8988T (cell line): ENCODE measurements at places on chromosomes 7 and 10.

DNA sequence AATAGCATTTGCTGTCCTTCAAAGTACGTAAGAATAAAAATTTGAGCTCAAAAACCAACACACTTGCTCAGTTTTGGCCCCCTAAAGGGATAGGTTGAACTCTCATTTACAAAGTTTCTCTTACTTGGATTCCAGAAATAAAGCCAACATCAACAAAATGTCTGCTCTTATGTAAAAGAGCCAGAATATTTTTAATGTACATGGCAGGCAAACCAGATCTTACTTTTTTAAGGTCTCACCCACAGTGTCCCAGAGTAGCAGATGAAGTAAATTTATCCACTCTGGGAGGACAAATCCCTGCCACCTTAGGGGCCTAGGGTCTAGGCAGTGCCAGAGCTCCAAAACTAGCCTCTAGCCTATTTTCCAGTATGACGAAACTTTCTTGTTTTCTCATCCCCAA, 159.6 kb downstream of the SKAP2 start:
- DNase-seq, result no peak

DNA sequence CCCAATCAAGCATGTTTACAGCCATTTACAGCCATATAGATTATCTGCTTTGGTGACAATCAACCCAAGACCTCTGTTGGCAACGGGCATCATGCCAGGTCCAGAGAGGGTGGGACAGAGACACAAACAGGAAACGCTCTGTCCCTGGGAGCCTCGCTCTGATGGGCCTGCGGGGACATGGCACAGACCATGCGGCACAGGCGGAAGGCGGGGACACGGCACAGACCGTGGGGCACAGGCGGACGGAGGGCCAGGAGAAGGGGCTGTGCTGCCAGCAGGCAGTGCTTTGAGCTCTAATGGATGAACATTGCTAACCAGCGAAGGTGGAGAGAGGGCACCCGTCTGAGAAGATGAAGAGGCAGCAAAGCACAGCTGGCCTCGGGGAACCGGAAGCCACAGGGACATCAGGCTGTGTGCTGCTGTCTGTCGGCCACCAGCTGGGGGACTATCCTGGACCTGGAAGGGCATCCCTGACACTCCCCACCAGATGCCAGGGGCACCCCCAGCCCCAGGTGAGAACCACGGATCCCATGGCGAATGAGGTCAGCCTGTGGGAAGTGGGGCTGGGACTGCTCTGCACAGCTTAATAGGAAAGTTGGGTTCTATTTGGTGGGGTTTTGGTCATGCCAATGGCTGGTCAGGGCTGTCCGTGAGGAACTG, 61.0 kb downstream of the DIP2C start:
- no peak for DNase-seq

GRCh38 chr10:92156874-92157773, 133.8 kb downstream of the CPEB3 start:
- no peak for DNase-seq

DNA sequence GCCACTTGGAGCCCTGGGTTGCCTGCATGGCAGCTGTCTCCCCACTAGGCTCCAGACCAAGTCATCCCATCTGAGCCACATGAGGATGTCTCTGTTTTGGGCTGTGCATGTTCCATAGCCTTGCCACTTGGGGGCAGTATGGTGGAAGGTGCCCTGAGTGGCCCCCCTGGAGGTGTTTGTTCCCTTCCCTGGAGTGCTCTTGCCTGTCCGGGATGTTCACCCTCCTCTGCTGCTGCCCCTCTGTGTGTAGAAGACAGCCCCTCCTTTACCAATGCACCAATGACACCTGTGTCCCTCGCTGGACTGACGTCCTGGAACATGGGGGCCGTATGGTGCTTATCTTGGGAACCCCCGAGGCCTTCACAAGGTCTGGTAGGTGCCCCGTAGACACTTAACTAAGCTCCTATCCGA, 100.2 kb downstream of the ACTR3B start:
- DNase-seq, result peak; percentile 46

DNA sequence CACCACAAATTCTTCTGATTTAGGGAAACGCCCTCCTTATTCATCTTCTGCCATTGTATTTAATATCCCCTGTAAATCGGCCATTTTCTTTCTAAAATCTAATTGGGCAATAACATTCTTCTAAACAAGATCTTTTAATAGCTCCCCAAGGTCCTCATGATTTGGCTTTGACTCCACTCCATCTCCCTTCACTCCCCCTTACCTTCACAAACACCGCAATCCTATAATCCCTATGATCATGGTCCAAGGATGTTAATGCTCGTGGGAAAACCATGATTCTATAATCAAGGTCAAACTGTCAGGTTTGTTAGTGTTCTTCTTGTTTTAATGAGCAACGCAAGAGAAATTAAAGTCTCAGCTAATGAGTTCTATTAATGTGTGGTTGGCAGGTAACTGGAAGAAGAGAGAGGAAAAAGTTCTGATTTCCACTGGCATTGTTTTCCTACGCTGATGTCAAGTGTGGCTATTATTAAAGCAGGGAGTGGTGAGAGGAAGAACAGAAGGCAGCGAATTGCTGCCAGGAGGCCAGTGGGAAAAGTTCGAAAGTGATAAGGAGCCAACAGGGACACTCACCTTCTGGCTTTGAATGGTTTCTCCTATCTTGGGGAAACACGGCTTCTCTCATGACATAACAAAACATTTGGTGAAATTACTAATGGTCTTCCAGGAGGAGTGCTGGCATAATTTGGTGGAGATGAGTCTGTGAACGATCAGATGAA, 28.1 kb downstream of the LRRC72 start:
- DNase-seq, result no peak

GRCh38 chr10:62093863-62094291, 174.8 kb downstream of the RTKN2 start:
- DNase-seq, result no peak

DNA sequence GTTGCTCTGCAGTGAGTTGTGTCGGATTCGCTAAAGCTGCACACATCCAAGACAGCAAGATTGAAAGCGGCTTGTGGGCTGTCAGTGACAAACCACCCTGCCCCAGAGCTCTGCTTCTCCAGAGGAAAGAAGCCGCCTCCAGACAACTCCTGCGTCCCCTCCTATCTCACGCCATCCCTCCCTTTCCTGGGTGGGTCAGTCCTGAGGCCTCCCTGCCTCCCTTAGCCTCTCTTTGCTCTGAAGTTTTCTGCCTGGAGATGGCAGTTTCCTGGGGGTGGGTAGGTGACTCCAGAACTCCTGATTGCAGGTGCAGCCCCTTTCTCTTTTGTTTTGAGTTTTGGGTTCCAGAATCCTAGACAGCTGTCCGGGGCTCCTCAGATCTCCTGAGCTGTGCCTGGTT, 78.7 kb downstream of the EMX2 start:
- no peak for DNase-seq

GRCh38 chr10:76185471-76186301, 754.3 kb downstream of the LRMDA start:
- DNase-seq, result no peak

GRCh38 chr7:107002529-107002998, 41.9 kb upstream of the PRKAR2B start:
- no peak for DNase-seq

DNA sequence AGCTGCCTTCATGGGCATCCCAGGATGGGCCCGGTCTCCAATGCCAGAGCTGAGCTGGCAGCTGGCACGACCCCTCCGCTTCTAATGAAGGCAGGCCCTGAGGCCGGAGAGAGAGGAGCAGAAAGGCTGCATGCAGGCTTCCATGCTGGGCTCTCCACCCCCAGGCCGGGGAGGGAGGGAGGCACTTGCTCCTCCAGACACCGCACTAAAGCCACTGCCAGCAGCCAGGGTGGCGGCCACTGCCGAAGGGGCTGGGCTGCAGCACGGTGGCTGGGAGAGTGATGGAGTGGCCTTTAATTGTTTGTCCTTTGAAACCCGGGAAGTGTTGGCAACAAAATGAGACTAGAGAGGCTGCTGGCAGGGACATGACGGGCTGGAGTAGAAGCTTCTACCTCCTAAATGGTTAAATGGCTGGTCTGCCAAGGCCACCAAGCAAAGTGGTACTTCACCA, 236.5 kb downstream of the SKAP2 start:
- DNase-seq, result no peak

GRCh38 chr10:109166935-109167334, 756.4 kb downstream of the XPNPEP1 start:
- DNase-seq, result no peak

DNA sequence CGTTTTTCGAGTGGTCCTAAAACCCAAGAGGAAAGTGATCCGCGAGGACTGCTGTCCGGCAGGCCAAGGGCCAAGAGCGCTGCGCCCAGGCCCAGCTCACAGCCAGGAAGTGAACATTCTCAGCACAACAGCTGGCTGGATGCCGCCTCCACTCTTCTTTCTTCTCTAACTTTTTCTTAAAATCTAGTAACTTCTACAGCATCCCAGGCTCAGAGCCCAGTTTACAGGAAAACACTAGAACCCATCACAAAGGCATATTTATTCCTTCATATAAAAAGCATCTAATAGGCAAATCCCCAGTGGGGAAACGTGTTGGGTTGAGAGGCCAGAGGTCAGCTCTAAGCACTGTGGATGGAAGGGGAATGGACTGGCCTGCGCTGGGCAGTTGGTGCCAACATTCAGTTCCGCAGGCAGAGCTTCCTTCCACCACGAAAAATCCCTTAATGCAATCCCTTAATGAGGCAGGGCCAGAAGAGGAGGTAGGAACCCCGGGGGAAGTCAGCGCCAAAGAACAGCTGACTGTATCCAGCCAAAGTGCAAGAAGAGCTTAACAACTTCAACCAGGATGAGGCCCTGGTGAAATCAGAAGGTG, 74.8 kb downstream of the ZRANB1 start:
- no peak for DNase-seq

DNA sequence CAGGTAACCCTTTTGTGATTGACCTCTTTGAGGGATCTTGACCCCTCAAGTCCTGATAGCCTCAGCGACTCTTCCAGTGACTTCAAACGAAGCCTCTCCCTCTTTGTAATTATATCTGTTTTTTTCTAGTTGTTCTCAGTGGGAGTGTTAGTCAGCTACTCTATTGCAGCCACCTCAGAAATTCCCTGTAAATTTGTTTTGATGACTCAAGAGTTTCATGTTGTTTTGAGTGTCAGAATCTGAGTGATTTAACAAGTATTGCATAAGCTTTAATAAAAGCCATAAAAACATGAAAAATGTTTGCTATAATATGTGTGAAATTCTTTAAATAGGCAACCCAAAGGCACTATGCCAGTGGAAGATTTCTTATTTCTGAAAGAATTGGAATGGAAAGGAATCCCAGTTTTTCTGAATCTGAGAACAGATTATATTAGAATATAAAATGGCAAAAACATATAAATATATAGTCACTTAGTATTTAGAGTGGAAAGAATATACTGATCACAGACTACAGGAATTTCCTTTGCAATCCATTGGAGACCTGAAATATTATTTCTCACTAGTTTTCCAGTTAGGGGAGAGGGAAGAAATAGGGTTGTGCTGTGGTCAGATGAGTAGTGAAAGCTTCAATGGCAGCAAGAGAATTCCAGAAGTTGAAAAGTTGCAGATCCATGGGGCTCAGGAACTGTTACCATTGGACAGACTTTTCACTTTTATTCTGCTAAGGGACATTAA, 94.4 kb upstream of the SEMA3C start:
- DNase-seq, result no peak

GRCh38 chr7:111588065-111588433, 25.8 kb upstream of the IMMP2L start:
- DNase-seq, result no peak

DNA sequence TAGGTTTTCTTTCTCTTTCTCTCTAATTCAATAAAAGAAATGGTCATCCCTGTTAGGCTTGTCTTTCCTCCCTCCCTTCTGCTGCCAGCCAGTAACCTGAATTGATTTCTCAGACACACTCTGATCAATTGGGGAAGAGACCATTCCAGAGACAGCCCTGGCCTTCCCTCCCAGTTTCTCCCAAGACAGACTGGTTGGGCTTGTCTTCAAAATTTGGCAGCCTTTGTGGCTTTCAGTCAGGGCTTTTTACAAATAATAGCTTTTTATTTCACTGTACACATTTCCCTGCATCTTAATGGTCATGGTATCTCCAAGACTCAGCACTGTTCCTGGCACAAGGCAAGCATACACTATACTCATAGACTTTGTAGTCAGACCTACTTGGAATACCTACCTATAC, 33.9 kb downstream of the BCAP29 start:
- no peak for DNase-seq

DNA sequence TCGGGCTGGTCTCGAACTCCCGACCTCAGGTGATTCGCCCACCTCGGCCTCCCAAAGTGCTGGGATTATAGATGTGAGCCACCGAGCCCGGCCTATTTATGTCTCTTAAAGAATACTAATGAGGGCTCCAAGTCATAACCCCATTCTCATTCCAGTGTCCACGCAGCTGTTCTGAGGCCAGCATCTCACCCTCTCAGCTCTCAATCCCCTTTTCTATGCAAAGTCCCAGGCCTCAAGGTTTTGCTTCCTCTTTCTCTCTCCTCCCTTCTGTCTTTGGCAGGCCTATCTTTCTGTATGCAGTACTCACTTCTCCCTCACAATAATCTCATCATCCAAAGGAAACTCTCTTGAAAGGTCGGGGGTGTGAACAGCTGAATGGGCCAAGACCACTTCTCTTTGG, 28.0 kb upstream of the VSIR start:
- DNase-seq, result no peak

- no peak for DNase-seq
Observed at GRCh38 chr10:42935466-42935865, 141.4 kb upstream of the RET start.

- no peak for DNase-seq
Observed at GRCh38 chr7:83921271-83921940, 272.5 kb upstream of the SEMA3E start.

- no peak for DNase-seq
Observed at GRCh38 chr10:116098411-116099022, 174.5 kb downstream of the GFRA1 start.

- no peak for DNase-seq
Observed at GRCh38 chr10:56823849-56824248, 462.8 kb upstream of the ZWINT start.

DNA sequence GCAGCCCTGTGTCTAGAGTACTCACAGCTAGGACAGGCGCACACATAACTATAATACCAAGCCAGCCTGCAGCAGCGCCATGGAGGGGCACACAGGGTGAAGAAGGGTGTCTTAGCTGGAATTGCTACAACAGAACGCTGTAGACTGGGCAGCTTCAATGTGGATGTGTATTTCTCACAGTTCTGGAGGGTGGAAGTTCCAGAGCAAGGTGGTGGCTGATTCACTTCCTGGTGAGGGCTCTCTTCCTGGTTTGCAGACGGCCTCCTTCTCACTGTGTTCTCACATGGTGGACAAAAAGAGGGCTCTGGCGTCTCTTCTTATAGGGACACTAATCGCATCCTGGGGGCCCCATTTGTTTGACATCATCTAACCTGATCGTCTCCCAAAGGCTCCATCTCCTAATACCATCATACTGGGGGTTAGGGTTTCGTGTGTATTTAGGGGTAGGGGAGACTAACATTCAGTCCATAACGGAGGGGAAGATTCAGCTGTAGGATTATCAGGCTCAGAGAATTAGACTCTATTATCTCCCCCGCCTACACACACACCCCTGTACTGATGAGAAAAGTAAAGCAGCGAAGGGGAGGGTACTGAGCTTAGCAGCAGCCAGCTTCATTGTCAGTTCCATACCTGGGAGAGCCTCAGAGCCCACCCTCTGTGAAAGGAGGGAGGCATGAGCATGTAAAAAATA, 289.1 kb downstream of the CCDC3 start:
- DNase-seq, result no peak

- no peak for DNase-seq
Observed at GRCh38 chr7:30771880-30772425, 736 bp downstream of the MINDY4 start.

- no peak for DNase-seq
Observed at GRCh38 chr7:48147078-48147591, 24.1 kb upstream of the ABCA13 start.

- no peak for DNase-seq
Observed at GRCh38 chr7:140022582-140023211, 40.1 kb downstream of the PARP12 start.
